GM04504 (cell line): ENCODE measurements at places on chromosomes 7 and 10.

GRCh38 chr7:50637725-50638643, 72.8 kb upstream of the DDC start:
- DNase-seq: no peak

DNA sequence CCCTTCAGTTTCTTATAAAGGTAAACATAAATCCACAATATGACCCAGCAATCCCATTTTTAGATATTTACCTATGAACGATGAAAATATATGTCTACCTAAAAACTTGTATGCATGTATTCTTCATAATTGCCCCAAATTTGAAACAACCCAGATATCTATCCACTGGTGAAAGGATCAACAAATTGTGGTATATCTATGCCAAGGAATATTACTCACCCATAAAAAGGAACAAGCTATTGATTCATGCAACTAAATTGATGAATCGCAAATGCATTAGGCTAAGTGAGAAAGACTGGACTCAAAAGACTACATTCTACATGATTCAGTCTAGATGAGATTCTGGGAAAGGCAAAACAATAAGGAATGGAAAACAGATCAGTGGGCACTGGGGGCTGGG, 126.0 kb upstream of the BTBD16 start:
- no peak for DNase-seq

GRCh38 chr7:121837462-121837861, 35.5 kb upstream of the PTPRZ1 start:
- DNase-seq: no peak

DNA sequence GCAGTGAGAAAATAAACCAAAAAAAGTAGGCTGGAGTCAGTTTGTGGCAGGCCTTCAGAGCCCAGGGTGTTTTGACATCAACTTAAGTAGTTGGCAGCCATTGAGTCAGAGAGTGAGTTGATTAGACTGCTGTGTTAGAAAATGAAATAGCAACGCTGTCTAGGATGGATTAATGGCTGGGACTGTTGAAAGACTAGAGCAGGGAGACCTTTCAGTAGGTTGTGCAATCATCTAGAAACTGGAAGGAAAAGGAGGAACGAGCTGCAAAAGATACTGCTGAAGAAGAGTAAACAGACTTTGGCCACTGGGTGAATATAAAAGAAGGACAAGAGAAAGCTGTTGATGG, 28.6 kb upstream of the TRIL start:
- peak; percentile 81 for DNase-seq

DNA sequence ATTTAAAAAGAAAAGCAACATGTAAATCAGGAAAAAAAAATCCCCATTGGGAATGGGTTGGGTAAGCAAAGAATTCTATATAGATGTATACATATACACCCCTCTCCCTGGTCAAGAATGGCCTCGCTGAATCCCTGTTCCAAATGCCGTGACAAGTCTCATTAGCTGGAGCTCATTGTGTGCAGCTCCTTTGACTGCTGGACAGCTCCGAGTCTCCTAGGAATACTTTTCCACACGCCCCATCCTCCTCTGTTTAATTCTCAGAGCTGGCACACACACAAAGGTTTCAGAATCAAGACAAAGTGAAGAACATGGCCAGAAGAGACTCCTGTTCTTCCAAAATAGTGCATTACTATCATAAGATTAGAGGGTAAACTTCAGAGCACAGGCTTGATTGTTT, 130.9 kb upstream of the MKLN1 start:
- DNase-seq: no peak
